Activated naive CD8-positive, alpha-beta T cell treated with anti-CD3 and anti-CD28 coated beads for 36 hours (primary cell): ENCODE measurements at places on chromosomes 1 and 21. TPM values are rescaled to one million over a fixed set of nuclear protein-coding genes. Genes with fewer than 3 reads are reported as not detected.

DNA sequence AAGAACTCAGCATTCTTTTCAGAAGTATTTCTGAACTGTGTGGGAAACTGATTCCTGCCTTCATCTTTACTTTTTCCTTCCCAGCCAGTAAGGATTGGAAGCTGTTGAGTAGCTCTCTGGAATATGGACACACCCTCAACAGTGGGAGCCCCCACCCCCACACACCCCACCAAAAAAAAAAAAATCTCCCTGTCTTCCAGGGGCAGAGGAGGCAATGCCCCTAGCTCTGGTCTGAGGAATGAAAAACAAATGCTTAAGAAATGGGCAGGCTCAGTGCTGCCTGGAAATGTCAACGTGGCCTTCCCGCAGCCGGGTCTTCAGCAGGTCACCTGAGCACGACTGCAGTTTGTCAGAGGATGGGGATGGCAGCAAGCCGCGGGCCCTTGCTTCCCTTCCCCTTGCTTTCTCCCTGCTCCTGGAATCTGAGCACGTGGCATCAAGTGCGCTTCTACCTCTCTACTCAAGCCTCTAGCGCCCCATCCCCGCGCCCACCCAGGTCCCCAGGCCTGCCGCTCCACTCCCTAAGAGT lies 479 bp downstream of the RGS16 start:
- peak; percentile 24 for DNase-seq

GRCh38 chr1:233010146-233010545 lies 59.7 kb downstream of the NTPCR start:
- no peak for DNase-seq

GRCh38 chr1:204868340-204868700 lies 2.3 kb upstream of the NFASC start:
- DNase-seq = no peak

HSF2BP gene
- 1.2 TPM for total RNA-seq

DNA sequence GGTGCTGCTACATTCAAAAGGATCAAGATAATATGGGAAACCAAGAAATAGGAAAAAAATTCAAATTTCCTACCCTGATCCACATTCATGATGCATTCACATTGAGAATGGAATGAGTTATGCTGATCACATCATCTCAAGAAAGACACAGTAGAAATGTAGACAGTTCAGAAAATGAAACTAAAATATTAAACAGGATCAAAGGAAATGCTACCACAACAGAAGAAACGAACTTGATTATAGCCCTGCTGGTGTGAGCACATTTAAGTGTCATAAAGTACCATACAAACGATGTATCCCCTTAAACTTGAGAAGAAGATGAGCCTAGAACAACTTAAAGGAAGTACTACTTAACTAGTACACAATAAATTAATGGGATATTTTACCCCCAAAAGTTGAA lies 21.3 kb downstream of the SYDE2 start:
- no peak for DNase-seq

RNU1-1 gene
- total RNA-seq = 961 TPM

DNA sequence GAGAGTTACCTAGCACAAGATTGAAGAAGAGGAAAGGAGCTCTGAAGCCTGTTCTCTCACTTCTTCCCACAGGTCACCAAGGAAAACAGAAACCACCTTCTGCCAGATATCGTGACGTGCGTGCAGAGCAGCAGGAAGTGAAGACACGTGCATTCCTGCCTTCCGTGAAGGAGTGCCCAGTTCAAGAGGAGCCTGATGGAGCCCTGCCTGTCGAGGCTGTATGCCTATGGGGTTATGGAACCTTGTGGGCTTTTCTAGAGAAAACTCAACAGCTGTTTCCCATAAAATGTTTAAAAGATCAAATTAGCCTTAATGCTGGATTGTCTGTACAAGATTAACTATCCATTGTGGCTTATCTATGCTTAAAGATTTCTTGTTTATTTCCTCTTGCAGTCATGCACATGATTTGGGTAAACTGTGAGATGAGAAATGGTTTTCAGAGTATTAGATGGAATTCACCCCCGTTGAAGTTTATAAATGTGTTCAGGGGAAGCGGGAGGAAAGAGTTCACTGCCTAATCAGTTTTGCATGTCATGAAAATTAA lies 27.8 kb downstream of the NTPCR start:
- peak; percentile 22 for DNase-seq
